ENCODE measurements at places on chromosomes 16 and 17.

DNA sequence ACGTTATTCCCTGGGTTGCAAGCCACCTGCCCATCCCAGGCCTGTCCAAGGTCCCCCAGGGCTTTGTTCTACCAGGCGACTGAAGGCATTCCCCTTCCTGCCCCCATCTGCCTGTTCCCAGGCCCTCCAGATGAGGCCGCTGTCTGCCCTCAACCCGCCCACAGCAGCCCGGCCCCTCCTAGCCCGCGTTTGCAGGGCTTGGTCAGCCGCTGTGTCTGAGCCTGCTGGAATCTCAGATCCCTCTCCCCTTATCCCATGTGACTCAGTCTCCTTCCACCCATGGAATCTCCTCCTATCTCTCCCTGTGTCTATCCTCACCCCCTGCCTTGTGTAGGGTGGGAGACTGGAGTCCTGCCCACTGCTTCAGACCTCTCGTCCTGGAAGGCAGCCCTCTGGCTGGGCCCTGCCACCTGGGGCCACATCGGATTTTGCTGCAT, 186.0 kb upstream of the TNRC6C start:
- peak; percentile 81 for DNase-seq

DNA sequence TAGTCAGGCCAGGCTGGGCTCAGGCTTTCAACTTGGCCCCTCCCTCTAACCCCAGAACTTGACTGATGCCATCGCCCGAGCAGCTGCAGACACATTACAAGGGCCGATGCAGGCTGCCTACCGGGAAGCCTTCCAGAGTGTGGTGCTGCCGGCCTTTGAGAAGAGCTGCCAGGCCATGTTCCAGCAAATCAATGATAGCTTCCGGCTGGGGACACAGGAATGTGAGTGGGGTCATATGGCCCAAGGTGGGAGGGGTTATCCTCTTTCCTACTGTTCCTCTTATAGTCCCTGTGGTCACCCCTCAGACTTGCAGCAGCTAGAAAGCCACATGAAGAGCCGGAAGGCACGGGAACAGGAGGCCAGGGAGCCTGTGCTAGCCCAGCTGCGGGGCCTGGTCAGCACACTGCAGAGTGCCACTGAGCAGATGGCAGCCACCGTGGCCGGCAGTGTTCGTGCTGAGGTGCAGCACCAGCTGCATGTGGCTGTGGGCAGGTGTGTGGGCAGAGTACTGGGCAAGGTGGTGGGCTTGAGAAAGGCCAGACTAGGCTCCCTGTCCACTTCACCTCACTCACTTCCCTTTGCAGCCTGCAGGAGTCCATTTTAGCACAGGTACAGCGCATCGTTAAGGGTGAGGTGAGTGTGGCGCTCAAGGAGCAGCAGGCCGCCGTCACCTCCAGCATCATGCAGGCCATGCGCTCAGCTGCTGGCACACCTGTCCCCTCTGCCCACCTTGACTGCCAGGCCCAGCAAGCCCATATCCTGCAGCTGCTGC, 2.1 kb upstream of the NRN1L start:
- no peak for DNase-seq

GRCh38 chr16:22161999-22162655, at the start of gene SDR42E2:
TSS of gene SDR42E2 (plus strand) at chr16:22162506. CDS start at chr16:22165583, 3,077 bp downstream.
- DNase-seq = peak; percentile 51

DNA sequence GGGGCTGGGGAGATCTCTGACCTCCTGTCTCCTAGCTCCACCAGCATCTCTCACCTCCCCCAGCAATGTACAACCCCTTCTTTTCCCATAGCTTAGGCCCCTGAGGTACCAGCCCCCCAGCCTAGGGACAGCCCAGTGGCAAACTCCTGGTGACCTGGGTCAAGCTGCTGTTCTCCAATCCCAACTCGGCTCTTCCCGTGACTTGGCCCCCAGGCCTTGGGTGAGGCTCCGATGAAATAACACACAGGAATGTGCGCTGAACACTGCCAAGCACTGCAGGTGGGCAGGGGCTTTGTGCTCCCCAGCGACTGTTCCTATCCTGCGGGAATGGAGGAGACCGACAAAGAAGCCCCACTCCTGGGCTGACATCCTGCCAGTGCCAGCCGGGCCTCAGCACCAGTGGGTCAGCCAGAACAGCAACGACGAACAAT, 63.7 kb upstream of the AMZ2 start:
- no peak for DNase-seq

DNA sequence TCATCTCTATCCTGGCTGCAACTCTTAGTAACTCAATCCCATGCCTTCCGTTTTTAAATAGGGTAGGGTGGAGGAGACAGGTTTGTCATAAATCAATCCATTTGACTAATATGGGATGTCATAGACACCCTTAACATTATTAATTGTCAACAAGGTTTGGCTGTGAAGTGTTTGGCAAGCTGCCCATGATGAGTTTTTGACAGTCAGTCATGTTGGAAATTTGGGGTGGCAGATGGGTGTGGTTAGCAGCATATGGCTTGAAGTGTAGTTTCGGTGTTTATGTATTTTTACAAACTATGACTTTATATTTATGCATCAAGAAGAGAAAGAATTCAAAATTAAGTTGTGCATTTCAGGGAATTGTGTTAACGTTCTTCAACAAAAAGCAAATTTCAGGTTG, 221.8 kb upstream of the CDH5 start:
- no peak for DNase-seq

- no peak for DNase-seq
Observed at GRCh38 chr16:89143911-89144675, 27.5 kb upstream of the CDH15 start.

- no peak for DNase-seq
Observed at GRCh38 chr17:28968914-28969295, 17.6 kb upstream of the PHF12 start.

DNA sequence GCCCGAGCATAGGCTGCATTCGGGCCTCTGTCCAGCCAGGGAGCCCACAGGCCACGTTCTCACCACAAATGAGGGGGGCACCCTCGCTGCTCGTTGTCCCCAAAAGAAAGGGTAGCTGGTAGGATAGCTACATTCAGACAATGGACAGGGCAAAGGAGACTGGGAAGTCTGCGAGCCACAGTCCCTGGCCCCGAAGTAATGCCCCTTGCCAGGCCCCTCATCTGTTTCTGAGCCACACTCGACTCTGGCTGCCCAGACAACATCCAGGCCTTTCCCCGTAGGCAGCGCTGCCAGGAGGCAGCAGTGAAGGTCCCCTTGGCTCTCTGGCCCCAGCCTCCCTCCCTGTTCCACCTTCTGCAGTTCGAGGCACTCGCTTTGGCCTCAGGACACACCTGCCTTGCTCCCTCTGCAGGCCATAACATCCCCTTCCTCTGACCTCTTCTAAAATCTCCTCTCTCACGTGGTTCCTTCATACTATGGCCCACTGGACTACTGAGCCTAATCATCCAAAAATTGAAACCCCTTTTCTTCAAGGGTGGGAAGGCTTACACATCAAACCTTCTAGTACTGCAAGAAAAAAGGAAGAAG, 12.2 kb downstream of the AIPL1 start:
- no peak for DNase-seq

GRCh38 chr17:71793518-71793917, 327.3 kb upstream of the SOX9 start:
- DNase-seq = no peak

DNA sequence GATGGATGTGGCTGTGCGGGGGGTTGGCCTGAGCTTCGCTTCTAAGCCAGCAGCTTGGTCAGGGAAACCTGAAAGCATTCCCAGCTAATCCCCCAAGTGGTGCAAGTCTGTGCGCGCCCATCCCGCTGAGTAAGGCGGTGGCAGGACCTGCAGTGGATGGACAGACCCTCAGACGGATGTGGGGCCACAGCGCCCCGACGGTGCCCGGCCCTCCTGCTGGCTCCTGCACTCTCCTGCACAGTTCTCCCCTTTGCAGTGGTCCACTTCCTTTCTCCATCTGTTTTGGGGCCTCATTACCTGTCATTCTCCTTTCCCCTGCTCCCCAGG, 2.3 kb downstream of the ATP2A1 start:
- no peak for DNase-seq

- DNase-seq = no peak
Observed at GRCh38 chr16:87054856-87055255, 262.3 kb downstream of the C16orf95 start.

- no peak for DNase-seq
Observed at GRCh38 chr17:81391936-81392908, 3.0 kb upstream of the BAHCC1 start.

- DNase-seq = peak; percentile 90
Observed at GRCh38 chr16:15642557-15643047, 352 bp downstream of the MARF1 start.

- no peak for DNase-seq
Observed at GRCh38 chr17:2385240-2386210, 15.3 kb downstream of the MNT start.

- DNase-seq = no peak
Observed at GRCh38 chr17:77054936-77055335, 85.8 kb upstream of the SEC14L1 start.

- DNase-seq = no peak
Observed at GRCh38 chr17:35918665-35919064, 11.9 kb downstream of the RDM1 start.

DNA sequence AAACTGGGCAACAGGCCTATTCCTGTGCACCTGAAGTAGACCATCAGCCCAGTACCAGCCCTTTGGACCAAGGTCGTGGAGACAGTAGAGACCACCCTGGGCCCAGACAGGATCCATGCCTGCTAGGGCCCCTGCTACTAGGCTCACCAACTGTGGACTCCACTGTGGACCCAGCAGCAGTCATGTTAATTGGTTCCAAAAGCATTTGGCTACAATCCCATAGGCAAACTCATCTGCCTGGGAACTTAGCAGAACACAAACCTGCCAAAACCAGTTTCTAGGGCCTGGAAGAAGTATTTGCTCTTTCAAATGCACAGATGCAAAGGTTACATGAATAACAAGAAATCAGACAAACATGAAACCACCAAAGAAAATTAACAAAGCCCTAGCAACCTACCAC, 53.1 kb downstream of the ACSM2A start:
- DNase-seq = no peak

DNA sequence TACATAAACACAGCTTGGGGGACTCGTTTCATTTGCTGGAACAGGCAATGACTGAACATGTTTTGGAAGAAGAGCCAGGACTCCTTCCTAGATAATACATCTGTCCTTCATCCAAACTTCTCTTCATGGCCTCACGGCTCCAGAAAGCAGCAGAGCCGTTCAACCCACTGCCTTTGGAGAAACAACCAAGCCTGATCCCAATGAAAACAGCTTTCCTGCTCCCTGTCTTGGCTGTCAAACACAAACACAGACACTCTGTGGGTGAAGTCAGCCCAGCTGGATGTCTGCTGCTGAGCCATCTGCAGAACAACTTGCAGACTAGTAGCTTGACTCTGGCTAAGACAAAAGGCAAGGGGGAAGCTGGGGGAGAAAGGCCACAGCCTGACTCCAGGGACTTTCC, 345.1 kb upstream of the PSMD7 start:
- no peak for DNase-seq

DNA sequence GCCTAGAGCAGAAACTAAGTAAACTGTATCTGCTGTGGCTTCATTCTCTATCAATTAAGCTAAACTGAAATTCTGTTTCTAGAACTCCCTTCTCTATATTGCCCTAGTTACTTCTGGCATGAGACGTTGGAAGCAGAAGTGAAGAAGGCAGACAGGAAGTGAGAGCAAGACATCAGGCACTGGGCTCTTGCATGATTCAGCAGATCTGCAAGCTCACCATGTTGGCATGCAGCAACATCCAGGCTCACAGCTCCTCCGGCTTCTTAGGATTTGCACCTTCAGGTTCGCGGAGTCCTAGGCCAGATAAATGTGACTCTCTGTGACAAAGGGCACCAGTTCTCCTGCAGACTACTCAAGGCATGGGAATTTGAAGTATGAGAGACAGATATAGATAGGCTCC, 148.3 kb downstream of the CDH8 start:
- no peak for DNase-seq

DNA sequence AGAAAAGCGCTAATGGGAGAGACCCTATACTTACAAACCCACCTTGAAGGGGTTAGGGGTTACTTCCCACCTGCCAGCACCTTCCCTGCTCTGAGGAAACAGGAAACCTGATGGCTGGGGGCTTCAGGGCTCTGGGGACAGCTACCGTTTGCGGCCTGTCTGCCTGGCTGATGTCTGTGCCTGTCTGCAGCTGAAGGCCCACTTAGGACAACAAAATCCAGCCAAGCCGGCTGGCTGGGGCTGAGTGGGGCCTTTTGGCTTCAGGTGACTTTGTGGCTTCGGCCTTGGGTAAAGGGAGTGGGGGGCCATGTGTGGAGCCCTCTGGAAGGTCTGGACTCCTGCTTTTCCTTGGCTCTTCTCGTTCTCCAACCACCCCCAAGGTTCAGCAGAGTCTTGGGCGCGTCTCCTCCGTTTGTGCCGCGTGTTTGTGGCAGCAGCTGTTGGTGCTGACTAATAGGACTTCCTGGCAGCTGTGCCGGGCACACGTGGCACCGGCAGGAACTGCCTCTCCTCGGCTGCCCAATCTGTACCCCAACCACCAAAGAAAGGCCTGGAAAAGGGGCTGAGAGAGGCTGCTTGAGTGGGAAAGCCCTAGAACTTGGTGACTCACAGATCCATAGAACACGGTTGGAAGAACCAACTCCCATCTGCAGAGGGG, 186.7 kb downstream of the MSI2 start:
- DNase-seq = peak; percentile 83

DNA sequence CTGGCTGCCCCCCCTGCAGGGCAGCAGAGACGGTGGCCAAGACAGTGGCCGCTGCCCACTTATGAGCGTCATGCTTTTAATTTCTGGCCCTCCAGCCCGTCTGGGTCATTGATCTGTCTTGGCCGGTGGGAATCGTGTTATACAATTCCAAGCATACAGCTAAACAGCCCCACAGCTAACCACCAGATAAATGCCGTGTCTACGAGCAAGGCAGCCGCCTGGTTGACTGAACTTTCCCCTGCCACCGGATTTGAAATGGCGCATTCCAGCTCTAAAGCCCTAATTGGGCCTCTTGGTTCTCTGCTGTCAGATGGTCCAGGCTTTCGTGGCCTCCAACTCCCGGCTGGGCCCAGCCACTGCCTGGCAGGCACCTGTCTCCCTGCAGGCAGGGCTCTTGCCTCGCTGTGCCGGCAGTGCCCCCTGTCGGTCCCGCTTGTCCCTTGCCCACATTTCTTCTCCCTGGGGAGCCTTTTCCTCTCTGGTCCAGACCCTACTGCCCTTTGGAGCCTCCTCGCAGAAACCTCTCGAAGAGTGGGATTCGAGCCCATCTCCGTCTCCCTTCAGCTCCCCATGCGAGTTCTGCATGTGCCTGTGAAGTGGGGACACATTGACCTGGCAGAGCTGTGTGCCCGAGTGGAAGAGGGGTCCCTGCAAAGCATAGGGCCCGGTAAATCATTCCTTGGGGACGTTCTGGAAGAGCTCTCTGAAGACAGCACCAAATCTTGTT, 1.8 kb upstream of the RBFOX3 start:
- peak; percentile 69 for DNase-seq

DNA sequence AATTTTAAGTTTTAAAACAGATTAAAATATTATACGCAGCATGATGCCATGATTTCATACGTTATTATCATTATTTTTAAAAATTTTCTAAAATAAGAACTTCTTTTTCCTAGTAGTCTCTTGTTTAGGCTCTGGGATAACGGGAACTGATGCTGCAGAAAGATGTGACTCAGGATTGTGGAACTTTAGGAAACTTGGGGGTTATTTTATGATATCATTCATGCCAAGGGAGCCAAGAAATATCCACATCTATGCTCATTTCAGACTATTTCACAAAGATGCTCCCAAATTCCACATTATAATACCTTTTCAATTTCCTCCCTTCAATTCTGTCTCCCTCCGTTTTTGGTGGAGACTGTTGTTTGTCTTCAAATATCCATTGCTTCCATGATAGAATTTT, 236.4 kb downstream of the HS3ST3A1 start:
- no peak for DNase-seq

- peak; percentile 91 for DNase-seq
Observed at GRCh38 chr17:36534840-36535668, at the start of the genes MYO19 and PIGW. TSS of gene MYO19 (minus strand) at chr17:36534868. CDS start at chr17:36532538, 2,330 bp downstream. TSS of gene PIGW (plus strand) at chr17:36534987. CDS start at chr17:36537102, 2,115 bp downstream.

GRCh38 chr17:7018331-7018964, 4.4 kb upstream of the BCL6B start:
- DNase-seq = no peak

GRCh38 chr16:78607465-78607864, 508.0 kb downstream of the WWOX start:
- DNase-seq = no peak
